ENCODE measurements at places on chromosomes 16 and 17.
A peak's percentile ranks its signal among the peaks of the same experiment; 100 is the strongest.

DNA sequence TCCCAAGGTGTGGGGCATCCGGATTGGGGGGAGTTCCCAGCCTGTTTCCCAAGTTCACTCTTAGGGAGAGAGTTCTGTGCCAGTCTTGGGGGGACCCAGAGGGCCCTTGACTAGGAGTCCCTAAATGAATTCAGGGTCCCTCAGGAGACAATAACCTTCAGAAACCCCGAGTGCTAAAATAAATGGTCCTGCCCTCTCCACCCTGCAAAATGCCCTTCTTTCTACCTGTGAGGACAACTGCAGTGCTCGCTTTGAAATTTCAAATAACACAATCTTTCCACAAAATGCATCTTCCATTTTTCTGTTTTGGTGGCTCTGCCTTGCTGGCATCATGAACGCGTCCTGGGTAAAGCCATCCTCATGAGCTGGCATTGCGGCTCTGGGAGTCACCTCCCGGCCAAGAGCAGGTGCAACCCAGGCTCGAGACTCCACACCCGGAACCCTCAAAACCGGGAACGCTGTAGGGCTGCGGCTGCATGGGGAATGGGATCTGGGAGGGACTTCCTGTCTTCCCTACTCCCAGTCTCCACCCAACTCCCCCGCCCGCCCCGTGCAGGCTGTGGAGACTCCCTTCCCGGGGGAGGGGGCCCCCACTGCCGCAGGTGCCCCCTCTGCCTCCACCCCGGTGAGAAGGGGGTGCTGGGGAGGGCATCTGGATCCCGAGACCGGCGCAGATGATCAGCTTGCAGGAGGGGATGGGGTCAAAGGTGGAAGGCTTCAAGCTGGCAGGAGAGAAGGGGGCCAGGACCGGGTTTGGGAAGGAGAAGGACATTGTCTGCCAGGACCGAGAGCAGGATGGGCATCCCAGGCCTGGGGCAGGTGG lies at the start of gene ZNF205:
Gene ZNF205, plus strand, starts transcription at position 529 of the 823 bp plus-strand sequence. CDS start 845 bp downstream, outside the sequence.
- DNase-seq, result peak; percentile 85

DNA sequence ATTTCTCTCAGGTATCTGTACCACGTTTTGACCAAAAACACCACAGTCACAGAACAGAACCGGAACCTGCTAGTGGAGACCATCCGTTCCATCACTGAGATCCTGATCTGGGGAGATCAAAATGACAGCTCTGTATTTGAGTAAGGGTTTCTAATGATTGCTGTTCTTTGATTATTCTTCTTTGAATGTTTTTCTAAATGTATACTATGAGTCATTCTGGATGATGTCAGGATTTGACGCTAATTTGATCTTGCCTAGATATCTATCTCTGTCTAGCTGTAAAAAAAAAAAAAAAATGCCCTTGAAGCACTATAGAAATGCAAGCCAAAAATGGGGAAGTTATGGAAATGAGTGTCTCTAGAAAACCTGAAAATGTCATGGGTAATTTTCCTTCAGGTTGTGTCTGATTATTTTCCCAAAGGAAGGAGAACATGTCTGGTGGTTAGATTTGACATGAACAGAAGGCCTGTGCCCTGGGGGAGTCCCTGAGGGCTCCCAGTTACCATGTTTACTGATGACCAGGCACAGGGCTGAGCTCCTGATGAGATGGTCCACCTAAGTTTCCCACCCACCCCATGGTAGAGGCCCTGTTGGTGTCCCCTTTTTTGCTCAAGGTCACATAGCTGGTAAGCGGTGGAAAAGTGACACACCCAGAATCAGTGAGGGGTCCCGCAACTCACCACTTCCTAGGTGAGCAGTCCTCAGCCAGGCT lies 13.6 kb downstream of the CLEC16A start:
- DNase-seq, result no peak

- no peak for DNase-seq
Measured at GRCh38 chr16:75217389-75217851, 1.4 kb upstream of the CTRB1 start.

DNA sequence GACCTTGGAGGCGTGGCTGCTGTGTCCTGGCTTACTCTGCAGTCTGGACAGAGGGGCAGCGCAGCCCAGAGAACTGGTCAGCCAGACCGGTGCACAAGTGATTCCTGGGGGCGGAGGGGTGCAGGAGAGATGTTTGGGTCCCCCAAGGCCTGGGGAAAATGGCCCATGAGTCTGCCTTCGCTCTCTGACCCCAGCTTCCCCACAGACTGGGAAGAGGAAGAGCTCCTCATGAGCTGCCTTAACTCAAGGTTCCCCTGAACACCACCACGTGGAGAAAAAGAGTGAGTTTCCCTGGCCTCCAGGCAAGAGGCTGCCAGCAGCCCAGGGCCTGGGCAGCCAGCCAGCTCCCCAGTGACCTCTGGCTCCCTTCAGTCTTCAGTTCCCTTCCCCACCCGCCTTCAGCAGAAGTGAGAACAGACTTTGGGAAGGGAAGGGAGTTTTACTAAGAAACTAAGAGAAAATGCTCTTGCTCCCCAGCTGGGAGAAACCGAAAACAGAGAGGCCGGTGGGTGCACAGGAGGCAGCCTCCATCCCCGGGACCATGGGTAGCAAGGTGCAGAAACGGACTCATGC lies 2.0 kb upstream of the C17orf99 start:
- DNase-seq, result no peak

- no peak for DNase-seq
Measured at GRCh38 chr17:676060-676700, 38.5 kb downstream of the VPS53 start.

DNA sequence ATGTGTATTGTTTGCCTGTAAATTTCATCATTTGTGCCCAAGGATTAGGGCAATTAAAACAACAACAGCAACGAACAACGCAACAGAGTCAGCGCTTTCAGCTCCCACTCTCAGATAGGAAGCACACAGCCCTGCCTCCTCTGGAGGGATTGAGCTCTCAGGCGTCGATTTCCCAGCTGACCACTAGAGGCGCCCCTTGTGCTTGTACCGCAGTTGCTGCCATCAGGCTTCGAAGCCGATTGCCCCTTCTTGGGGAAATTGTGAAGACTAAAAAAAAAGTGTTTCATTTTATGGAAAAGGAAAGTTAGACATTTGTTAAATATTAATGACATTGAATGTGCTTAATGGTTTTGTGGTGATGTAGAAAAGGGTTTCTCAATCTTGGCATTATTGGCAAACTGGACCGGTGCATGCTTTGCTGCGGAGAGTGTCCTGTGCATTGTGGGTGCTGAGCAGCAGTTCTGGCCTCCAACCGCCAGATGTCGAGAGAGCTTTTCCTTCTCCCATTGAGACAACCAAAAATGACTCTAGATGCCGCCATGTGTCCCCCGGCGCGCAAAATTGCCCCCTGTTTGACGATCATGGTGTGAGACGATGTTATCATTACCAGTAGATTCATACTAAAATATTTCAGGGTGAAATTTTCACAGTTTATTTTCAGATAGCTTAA lies 650.4 kb upstream of the RBFOX1 start:
- DNase-seq, result peak; percentile 82

GRCh38 chr17:58232707-58233156 lies 5.7 kb upstream of the LPO start:
- no peak for DNase-seq

DNA sequence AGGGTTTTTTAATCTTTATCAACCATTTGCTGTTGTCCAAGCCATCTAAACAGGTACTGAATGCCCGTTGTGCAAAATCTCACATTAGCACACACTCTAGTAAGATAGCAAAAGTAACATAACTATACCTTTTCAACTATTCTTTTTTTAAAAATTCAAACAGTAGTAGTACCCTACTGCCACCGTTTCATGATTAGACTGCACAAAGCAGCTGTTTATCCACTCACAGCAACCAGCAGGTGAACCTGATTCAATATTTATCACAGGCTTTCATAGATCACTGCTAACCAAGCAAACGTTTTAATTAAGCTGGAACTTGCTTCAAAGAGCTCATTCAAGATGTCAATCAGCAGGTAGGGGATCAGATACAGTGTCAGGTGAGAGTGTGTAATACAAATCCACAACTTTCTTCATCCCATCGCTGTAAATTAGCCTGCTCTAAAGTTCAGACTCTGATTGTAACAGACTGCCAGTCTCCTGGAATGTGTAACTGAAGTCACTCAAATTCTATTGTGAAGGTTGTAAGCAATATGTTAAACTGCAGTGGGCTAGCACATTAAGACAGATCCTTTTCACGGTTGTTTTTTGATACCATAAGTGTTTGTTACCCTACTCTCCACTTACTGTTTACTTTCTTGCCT lies 47.3 kb downstream of the BRIP1 start:
- DNase-seq, result no peak

- no peak for DNase-seq
Measured at GRCh38 chr16:57019746-57020145, 30.4 kb downstream of the NLRC5 start.

DNA sequence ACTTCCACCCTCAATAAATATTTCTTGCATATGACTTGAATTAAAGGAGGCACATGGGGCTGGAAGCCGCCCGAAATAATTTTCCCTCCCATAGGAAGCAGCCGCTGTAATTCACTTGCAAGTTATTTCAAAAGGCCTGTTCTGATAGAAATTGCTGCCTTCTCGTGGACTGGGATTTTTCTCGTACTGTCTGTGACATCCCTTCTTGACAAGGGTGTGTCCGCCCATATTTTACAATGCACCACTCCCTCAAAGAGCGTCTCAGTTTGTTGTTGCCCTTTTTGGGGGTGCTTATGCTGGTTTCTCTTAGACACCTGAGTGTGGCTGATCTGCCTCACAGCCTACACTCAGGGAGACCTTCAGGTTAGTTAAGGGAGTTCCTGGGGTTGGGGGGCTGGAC lies 160.0 kb downstream of the MSI2 start:
- DNase-seq, result no peak

DNA sequence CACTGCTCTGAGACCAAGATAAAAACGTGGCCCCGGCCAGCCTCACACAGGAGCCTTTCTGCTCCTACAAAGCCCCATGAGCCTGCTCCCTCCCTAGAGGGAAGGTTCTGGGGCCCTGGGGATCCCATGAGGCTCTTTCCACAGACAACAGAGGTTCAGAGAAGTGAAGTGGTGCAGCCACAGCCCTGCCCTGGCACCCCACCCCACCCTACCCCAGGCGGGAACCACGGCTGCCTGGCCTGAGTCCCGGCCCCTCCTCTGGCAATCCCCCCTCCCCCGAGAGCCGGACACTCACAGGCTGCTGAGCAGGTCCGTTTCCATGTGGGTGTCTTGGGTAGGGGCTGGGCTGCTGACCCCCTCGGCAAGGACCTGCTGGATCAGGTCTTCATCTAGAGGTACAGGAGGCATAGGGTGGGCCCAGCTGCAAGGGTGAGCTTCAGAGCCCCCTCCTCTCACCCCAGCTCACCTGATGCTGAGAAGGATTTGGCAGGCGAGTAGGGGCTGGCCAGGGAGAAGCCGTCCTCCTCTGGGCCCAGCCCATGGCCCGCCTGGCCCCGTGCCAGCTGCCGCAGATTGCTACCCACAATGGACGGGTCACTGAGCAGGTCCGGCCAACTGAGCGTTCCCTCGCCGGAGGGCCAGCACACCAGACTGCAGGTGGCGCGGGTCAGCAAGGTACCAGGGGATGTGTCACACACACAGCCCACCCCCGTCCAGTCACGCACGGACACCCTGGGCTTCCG lies 38.7 kb downstream of the PKD1 start:
- DNase-seq, result no peak

DNA sequence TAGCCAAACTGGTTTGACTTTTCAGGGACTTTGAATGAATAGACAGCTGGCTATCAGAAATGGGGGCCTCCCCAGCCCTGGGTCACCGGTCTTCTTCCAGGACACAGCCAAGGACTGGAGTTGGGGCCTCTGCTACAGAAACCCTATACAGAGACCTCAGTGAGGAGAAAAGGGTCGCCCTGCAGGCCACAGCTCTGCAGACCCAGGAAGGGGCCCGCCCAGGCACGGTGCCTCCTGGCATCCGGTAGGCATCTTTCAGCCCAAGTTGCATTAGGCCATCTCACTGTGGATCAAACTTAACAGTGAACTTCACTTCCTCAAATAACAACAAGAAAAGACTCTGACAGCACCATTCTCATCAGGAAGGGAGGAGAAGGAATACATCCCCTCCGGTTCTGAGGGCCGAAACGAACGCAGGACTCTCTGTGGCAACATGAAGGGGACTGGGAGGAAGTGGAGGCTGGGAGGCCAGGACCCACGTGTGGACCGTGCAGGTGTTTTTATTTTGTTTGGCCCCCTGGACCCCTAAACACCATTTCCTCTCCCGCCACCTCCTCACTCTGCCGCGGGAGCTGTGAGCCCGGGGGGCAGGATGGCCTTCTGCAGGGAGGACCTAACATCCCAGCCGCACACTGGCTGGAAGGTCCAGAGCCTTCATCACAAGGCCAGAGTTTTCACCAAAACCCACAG lies 7.2 kb downstream of the SLC38A10 start:
- DNase-seq, result no peak

DNA sequence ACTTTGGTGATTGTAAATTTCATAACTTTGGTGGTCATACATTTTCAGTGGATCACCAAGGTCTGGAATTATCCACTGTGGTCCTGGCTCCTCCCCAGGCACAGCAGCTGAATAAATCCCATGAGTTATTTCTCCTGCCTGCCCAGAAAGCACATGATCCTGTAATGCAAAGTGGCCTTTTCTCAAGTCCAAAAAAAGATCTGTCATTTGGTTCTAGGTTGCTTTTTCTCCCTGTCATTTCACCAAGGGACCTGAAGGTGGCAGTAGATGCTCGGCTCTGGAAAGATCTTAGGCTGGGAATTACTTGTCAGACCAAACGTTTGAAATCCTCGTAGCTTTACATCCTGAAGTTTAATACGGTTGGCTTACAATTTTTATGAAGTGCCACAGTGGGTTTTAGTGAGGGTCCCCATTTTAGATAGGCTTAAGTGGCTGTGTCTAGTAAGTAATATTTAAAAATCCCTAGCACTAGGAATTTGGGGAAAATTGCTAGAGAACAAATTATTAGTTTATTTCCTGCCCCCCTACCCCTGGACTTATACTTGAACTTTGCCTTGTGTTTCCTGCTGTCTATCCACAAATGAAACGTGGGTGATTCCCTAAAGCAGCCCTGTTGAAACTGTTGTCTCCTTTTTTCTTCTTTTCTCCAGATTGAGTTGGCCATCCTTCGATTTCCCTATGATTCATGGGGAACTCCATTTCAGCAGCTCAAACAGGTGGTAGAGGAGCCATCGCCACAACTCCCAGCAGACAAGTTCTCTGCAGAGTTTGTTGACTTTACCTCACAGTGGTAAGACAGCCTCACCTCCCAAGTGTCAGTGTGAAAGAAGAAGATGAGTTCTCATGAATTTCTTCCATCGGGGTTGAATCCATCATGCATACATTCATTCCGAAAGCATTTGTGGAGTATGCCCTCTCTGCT lies 111.7 kb downstream of the MAP2K6 start:
- peak; percentile 55 for DNase-seq
